Activated T-helper 17 cell treated with anti-CD3 and anti-CD28 coated beads, Interleukin-2, amount 50 U/mL, for 72 hours (primary cell): ENCODE measurements at places on chromosomes 2 and 18. TPM values are rescaled to one million over a fixed set of nuclear protein-coding genes. Genes with fewer than 3 reads are reported as not detected.

Gene AAMP
- 77.5 TPM for total RNA-seq

Gene MALL
- total RNA-seq, result 0.13 TPM

Gene KIF1A
- total RNA-seq, result 0.37 TPM

Gene SLC4A3
- not detected for total RNA-seq

Gene LIMS2
- total RNA-seq, result 4.8 TPM

DNA sequence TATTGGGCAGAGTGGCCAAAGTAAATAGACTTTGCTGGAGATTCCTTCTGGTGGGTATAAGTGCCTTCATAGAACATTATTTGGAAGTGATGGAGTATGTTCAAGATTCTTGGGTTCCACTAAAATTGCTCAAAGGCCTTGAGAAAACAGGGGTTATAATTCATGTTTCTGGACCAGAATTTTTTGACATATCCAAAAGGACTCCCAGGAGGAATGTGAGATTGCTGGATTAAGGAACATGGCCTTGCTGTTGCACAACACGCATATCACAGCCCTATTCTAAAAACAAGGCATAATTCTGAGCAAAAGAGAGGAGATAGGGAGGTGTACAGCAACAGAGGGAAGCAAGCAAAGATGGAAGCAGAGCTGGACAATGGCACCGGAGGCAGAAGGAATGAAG is 111.7 kb upstream of the TNP1 start:
- ATAC-seq, result no peak
- H3K36me3 ChIP-seq, result no peaks in the 10 kb centered on the region
- no peak overlapping the region for H3K4me3 ChIP-seq
- H3K27ac ChIP-seq, result no peak overlapping the region

DNA sequence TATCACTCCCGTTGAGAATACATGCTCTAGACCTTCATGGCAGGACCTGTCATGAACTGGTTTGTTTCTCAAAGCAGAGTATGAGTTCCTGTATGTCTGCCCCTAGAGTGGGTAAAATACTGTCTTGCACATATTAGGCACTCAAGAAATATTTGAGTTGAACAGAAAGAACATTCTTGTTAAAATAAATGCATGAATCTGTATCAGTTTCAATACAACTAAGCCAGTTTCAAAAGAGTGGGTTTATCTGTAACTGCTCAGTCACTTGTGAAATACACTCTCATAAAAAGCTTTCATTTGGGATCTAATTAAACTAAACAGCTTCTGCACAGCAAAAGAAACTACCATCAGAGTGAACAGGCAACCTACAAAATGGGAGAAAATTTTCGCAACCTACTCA is 69.2 kb downstream of the RFTN2 start:
- H3K4me1 ChIP-seq, result no peaks in the 10 kb centered on the region
- H3K27me3 ChIP-seq, result peaks cover 3% of the 10 kb centered on the region
- H3K36me3 ChIP-seq, result no peaks in the 10 kb centered on the region
- ATAC-seq, result peak; percentile 64

DNA sequence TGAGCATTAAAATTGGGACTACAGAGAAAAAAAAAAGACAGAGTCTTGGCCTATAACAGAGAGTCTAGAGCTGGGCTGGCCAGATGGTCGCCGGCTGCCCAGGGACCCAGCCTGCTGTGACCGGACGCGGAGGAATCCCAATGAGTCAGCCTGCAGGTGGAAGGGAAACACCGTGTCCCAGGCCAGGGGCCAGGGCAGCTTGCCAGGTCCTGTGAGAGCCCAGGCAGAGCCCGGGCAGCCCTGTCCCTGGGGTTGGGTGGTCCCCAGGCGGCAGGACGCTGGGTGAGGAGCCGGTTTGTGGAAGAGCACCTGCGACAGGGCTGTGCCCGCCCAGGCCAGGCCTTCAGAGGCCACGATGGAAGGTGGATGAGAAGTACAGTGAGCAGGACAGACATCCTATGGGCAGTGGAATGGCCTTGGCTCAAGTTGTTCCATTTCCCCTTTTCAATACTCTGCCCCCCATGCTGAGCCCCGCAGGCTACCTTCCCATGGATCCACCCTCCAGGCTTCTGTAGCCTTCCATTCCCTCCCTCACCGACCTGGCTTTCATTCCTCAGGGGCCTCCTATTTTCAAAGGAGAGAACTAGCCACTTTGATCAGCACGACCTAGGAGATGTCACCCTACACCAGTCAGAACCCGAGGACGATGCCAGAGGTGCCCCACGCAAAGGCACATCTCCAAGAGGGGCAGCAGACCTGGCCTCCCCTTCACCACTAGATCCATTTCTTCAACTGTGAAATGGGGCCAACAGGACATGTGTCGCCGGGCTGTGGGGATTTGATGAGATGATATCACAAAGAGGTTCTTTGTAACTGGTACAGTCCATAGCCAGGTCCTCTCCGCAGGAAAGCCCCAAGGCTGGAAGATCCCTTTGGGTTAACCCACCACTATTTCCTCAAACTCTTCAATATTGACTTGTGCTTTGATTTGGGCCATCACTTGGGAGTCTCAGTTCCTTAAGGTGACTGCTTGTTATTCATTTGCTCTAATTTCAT is 87.5 kb downstream of the POLR1A start:
- no peak for ATAC-seq
- H3K27ac ChIP-seq, result no peak overlapping the region
- no peaks in the 10 kb centered on the region for H3K36me3 ChIP-seq
- H3K4me3 ChIP-seq, result no peak overlapping the region
- H3K4me1 ChIP-seq, result no peaks in the 10 kb centered on the region

- no peaks in the 10 kb centered on the region for H3K36me3 ChIP-seq
- peak overlapping the region; percentile 88 for H3K27ac ChIP-seq
- peak overlapping the region; percentile 73 for H3K4me3 ChIP-seq
Measured at GRCh38 chr2:227826563-227826962, 12.9 kb downstream of the CCL20 start.

DNA sequence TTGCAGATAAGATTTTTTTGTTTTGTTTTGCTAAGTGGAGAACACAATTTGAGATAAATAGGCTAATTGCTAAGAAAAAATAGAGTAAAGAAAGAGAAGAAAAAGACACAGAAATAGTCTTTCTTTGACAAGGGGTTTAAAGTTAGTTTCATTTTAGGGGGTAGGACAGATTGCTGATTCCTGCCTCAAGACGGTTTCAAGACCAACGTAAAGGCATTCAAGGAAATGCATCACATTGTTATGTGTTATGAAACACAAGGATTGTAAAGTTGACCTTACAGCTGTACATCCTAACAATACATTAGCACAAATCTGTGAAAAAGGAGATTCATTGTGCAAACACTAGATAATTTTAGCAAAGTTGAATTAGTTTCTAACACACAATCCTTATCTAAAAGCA is 22.7 kb upstream of the ETAA1 start:
- ATAC-seq, result no peak
- no peak overlapping the region for H3K4me3 ChIP-seq
- H3K4me1 ChIP-seq, result no peaks in the 10 kb centered on the region
- no peaks in the 10 kb centered on the region for H3K36me3 ChIP-seq
- H3K27ac ChIP-seq, result no peak overlapping the region

- ATAC-seq, result no peak
Measured at GRCh38 chr2:28354920-28355520, 37.6 kb upstream of the FOSL2 start.

- H3K36me3 ChIP-seq, result no peaks in the 10 kb centered on the region
- no peak for ATAC-seq
- H3K4me1 ChIP-seq, result no peaks in the 10 kb centered on the region
- H3K4me3 ChIP-seq, result no peak overlapping the region
- H3K27ac ChIP-seq, result no peak overlapping the region
Measured at GRCh38 chr2:156700681-156701080, 264.5 kb downstream of the GPD2 start.

GRCh38 chr2:232352511-232353091 is 25.9 kb upstream of the ALPP start:
- H3K27me3 ChIP-seq, result peaks cover 5% of the 10 kb centered on the region
- H3K4me3 ChIP-seq, result no peak overlapping the region
- H3K36me3 ChIP-seq, result no peaks in the 10 kb centered on the region

DNA sequence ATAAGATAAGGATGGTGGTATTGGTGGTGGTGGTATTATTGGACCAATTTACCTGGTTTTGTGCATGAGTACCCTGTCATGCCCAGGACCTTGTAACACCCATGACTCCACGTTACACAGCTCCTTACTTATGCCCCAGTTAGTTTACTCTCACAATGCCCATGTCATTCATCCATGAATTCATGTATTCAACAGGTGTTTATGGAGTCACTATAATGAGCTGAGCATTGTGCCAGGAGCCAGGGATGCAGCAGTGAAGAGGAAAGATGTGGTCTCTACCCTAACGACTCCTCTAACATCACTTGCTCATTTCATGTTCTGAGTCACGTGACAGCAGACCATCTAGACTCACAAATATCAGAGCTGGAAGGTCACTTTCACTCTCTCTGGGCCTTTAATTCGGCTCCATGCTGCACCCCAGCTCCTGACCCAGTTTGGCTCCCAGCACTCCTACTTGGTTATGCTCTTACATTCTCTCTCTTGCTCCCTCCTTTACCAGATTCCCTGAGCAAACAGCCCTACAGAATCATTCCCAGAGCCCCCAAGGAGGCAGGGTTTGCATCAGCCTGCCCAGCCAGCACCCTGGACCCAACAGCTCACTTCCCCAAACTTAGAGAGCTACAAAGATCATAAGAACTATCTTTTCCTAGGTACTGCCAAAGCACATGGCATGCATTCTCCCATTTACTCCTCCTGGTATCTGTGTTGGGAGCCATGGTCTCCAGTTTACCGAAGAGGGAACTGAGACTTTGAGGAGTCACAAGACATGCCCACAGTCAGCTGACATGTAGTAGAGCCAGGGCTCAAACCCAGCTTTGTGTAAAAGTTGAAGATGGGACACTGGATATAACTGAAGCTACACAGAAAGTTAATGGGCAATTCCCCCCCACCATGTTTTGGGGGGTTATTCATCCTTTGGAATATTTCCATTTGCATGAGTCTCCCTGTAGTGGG is 449.9 kb downstream of the LRATD1 start:
- ATAC-seq, result no peak
- no peak overlapping the region for H3K4me3 ChIP-seq
- H3K4me1 ChIP-seq, result no peaks in the 10 kb centered on the region
- no peak overlapping the region for H3K27ac ChIP-seq
- no peaks in the 10 kb centered on the region for H3K36me3 ChIP-seq

DNA sequence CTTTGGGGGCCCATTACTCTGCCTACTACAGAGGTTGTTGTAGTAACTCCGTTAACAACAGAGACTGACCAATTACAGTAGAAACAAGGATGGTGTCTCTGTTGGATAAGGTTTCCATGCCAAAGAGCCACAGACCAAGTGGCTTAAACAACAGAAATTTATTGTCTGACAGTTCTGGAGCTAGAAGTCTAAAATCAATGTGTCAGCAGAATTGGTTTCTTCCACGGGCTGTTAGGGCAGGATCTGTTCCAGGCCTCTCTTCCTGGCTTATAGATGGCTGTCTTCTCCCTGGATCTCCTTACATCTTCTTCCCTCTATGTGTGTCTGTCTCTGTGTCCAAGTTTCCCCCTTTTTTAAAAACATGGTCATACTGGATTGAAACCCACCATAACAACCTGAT is 135.3 kb downstream of the AKAIN1 start:
- H3K27me3 ChIP-seq, result peaks cover 5% of the 10 kb centered on the region
- H3K36me3 ChIP-seq, result no peaks in the 10 kb centered on the region
- H3K4me3 ChIP-seq, result no peak overlapping the region
- H3K27ac ChIP-seq, result no peak overlapping the region
- no peak for ATAC-seq

GRCh38 chr2:101473591-101473910 is 1.4 kb downstream of the RFX8 start:
- H3K4me3 ChIP-seq, result peak overlapping the region; percentile 67
- no peak for ATAC-seq
- no peaks in the 10 kb centered on the region for H3K27me3 ChIP-seq

DNA sequence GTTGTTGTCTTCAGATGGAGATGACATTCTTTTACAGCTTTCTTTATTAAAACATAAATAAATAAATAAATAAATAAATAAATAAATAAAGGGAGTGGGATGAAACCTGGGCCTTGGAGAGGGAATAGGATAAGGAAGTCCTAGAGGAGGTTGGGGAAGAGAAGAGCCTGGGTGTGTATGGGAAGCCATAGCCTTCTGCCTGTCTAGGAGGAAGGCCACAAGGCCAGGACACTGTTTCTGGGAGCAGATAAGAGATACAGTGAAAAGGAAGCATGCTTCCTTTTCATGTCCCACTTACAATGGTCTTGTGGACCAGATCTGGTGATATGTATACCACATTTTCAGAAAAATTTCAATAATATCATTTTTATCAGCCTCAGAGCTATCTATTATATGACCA is 6.1 kb upstream of the TDRD15 start:
- H3K27ac ChIP-seq, result no peak overlapping the region
- no peaks in the 10 kb centered on the region for H3K4me1 ChIP-seq
- H3K4me3 ChIP-seq, result no peak overlapping the region
- H3K36me3 ChIP-seq, result no peaks in the 10 kb centered on the region
- no peak for ATAC-seq
- peaks cover 15% of the 10 kb centered on the region for H3K27me3 ChIP-seq

DNA sequence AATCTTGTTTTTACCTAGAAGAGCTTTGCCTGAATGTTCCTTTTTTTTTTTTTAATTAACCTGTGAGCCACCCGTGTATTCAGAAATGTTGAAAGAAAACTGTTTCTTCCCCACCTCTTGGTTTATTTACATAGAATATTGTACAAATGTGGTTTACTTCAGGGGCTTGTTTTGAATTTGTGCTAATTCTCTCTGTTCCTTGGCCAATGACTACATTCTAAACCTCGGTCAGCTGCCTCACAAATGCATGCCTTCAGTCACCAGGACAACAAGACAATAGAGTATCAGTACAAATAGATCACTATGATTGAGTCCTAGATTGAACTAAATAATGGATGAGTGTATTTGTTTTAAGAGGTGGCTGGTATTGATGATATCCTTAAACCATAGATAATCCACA is 36.0 kb downstream of the AGFG1 start:
- H3K36me3 ChIP-seq, result peaks cover 44% of the 10 kb centered on the region
- H3K4me3 ChIP-seq, result peak overlapping the region; percentile 19

- peaks cover 22% of the 10 kb centered on the region for H3K4me1 ChIP-seq
- ATAC-seq, result no peak
- peaks cover 26% of the 10 kb centered on the region for H3K36me3 ChIP-seq
- H3K27me3 ChIP-seq, result no peaks in the 10 kb centered on the region
- no peak overlapping the region for H3K4me3 ChIP-seq
- no peak overlapping the region for H3K27ac ChIP-seq
Measured at GRCh38 chr2:24552836-24553235, 61.8 kb downstream of the NCOA1 start.

DNA sequence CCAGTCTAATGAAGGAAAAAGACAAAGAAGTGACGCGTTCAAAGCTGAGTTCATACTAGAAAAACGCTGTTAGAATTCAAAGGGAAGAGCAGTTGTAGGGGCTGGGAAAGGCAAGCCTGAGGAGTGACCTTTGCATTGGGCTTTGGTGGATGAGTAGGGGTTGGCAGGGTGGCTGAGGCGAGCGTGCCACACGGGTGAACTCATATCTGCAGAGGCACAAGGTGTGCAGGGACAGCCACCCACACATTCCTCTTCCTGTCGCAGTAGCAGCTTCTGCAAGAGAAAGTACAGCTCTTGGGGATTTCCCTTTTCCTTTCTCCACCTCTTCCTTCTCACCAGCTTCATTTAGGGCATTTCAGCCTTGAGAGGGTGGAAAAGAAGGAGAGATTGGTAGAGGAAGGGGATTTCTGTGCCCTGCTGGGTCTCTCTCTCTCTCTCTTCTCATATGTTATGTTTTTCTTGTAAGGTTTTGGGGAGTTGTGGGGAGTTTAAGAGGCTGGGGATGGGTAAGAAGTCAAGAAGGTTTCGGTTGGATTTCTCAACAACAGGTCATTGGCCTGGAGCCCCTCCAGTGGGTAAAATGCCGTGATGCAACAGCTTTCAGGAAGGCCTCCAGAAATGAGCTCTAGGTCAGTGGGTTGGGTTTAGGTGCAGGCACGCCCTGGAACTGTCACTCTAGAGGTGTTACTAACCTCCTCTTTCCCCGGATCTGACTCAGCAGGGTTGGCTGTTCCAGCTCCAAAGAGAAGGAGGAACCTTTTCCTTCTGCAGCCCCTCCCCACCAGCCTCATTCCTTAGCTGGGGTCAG is 40.1 kb downstream of the ODC1 start:
- peak; percentile 88 for ATAC-seq
- peak overlapping the region; percentile 91 for H3K27ac ChIP-seq
- H3K36me3 ChIP-seq, result peaks cover 78% of the 10 kb centered on the region
- H3K4me1 ChIP-seq, result peaks cover 49% of the 10 kb centered on the region
